ENCODE measurements at places on chromosomes 3 and 15.

DNA sequence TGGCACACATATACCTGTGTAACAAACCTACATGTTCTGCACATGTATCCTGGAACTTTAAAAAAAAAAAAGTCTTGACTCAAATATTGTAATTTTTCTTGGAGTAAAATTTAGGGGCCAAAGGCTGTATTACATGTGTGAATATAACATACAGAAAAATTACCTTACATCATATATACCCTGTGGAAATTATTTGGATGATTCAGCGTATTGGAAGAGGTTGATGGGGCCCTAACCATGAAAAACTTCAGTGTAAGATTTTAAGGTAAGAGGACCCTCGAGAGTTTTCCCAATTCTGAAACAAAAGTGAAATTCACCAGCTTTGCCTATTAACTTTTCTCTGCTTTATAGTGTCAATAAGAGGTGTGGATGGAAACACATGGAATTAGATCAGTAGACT, 56.4 kb downstream of the UBE2E2 start:
- DNase-seq, result no peak

- DNase-seq, result no peak
These were observed 4.8 kb downstream of the CHD2 start for GRCh38 chr15:92904722-92905571.

GRCh38 chr15:57290187-57290586, 86.1 kb upstream of the CGNL1 start:
- no peak for DNase-seq

DNA sequence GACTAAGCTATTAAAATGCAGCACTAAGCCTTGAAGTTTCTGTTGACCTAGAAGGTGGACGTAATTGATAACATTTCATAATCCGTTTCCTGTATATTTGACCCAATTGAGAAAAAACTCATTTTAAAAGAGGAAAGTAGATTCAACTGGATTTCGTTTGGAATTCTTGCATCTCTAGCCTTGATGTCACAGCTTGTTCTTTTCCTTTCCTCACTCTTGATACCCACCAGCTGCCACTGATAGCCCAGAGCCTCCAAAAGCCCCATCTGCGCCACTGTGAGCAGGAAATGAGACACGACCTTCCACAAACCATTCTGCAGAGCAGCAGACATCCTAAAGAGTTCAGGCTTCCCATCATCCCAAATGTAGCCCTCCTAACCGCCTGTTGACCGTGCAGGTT, 61.8 kb downstream of the FOXB1 start:
- DNase-seq, result no peak

DNA sequence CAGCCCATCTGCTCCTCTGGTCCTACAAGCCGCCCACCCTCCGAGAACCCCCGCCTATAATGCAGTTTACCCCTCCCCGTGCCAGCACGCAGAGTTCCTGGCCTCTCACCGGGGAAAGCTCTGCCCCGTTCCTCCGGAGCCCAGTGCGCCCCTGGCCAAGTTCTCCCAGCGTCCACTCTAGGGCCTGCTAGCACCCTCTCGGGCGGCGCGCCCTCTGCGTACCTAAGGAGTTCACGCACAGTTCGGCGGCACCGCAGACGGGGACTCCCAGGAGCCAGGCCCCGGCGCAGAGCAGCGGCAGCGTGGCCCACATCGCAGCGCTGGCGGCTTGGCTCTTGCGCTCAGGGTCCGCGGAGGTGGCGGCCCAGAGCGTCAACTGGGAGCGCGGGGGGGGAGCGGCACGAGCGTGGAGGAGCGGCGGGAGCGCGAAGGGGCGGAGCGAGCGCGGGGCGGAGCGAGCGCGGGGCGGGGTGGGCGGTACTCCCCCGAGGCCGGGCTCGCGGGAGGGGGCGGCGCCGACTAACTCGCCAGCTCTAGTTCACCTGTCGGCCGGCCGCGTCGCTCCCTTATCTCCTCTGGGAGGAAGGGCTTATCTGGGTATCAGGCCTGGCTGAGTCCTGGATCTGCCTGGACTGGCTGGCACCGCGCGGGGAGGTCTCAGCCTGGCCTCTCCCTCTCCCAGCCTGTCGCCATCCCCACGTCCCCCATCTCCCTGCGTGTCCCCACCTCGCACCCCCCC, at the start of gene CTSH:
Gene CTSH, minus strand, starts transcription at position 378 of the 739 bp plus-strand sequence. Its CDS starts 65 bp downstream, at position 313.
- peak; percentile 53 for DNase-seq

DNA sequence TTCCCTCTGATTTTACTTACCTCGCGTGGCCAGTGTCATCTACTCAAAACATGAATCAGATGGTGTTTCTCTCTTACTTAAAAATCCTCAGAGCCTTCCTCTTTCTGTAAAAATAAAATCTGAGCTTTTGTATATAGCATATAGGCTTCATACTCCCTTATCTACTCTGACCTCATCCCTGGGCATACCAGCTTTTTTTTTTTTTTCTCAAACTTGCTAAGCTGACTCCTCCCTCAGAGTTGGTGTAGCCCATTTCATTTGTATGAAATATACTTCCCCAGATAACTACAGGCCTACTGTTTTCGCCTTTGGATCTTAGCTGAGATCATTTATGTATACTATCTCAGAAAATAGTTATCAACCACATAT, 648.9 kb upstream of the ALCAM start:
- DNase-seq, result no peak

DNA sequence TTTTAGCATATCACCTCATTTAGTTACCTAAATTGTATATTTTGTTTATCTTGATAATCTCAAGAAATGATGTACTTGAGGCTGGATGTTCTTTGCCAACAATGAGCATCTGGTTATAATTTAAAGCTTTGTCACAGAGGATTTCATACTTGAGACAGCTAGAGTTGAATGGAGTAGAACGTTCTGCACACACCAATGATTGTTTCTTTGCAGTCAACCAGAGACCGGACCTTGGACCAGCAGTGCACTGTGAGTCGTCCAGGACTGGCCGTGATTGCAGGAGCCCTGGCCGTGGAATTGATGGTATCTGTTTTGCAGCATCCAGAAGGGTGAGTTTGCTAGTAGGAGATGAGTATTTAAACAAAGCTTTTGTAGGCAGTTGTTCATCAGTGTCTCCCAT, 90.4 kb downstream of the ATG7 start:
- no peak for DNase-seq

GRCh38 chr15:89756897-89757296, 5.8 kb upstream of the MESP1 start:
- DNase-seq, result no peak

DNA sequence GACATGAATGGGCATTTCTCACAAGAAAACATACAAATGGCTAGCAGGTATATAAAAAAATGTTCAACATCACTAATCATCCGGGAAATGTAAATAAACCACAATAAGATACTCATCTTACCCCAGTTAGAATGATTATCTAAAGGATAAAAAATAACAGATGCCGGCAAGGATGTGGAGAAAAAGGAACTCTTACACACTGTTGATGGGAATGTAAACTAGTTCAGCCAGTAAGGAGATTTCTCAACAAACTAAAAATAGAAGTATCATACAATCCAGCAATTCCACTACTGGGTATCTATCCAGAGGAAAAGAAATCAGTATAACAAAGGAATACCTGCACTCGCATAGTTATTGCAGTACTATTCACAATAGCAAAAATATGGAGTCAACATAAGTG, 124.2 kb downstream of the SATB1 start:
- DNase-seq, result no peak

Data from NCI-H1105 treated with DMSO at 0.1 percent for 48 hours (cell line).